Skeletal muscle cell (primary cell): ENCODE measurements at places on chromosomes 3 and 15.

DNA sequence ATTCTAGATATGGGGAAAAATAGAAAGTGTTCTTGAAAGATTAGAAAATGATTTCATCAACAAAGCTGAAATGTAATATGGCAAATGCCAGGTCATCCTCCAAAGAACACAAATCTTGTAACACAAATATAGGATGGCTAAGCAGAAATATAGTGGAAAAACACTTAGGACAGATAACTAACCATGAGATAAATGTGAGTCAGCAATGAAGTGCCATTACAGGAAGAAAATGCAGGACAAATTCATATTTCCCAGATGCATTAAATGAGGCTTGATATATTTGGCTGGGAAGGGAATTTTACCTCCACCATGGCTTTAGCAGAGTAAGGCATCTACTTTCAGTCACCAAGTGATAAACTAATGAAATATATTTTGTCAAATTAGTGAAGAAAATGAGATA lies 92.8 kb upstream of the SEMA6D start:
- DNase-seq: no peak

DNA sequence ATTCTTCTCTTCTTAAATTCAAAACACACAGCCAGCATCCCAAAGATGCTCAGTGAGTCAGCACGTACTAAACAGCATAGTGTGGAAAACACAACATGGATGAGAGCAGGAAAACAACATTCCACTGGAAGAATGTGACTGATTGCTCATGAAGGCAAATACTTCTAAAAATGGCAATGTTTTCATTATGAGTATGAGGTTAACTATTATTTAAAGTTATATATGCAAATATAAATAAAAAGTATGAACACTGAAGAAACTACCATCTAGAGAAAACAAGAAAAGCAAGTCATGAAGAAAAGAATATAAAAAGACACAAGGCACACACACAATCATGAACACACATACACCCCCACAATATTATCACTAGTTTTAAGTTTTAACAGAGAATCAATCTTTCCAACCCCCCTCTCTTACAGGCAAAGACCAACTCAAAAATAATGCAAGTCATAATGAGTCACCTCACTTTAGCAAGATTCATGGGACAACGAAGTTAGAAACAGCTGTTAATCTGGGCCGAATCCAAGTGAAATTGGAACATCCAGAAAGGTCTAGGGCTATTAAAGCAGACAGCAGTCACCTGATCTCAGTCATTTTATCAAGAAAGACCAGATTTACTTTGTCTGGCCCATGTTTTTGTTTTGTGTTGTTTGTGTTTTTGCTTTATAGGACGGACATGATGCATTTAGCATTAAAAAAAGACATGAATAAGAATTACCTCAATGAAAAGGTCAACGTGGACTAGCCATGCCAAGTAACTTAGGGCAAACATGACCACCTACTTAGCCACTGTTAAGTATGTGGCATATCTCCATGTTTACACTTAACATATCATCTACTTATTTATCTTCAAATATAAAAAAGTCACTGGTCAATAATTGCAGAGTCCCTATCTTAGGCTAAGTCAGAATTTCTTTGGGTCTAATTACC lies 18.1 kb downstream of the GBE1 start:
- DNase-seq: peak; percentile 96

DNA sequence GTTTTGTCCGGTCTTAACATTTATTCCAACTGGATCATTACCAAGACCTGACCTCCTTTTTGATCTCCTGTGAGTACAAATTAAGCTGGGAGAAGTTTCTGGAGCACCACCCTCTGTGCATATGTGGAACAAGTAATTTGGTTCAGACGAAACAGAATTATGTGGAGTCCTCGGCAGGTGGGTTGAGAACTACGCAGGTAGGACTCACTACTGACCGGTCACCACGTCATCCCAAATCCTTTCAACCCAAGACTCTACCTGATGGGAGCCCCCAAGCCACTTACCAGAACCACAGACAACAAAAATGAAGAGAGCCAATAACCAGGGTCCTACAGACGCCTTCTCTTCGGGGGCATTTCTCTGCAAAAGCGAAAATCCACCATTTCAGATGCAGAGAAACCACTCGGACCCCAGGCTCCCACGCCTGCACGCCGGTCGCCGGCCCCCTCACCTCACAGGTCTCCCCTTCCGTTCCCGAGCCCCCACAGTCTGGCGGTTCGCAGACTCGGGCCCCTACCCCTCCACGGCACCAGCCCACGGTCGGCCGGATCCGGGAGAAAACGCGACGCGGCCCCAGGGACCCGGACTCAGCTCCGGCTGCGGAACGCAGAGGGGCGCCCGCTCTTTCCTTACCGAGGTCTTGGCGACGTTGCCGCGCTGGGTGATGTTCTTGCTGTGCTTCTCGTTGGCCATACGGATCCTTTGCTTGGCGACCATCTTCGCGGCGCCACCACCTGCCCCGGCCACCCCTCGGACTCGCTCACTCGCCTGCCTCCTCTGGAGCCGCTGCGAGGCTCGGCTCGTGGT lies 674 bp downstream of the SERP1 start:
- DNase-seq: no peak

DNA sequence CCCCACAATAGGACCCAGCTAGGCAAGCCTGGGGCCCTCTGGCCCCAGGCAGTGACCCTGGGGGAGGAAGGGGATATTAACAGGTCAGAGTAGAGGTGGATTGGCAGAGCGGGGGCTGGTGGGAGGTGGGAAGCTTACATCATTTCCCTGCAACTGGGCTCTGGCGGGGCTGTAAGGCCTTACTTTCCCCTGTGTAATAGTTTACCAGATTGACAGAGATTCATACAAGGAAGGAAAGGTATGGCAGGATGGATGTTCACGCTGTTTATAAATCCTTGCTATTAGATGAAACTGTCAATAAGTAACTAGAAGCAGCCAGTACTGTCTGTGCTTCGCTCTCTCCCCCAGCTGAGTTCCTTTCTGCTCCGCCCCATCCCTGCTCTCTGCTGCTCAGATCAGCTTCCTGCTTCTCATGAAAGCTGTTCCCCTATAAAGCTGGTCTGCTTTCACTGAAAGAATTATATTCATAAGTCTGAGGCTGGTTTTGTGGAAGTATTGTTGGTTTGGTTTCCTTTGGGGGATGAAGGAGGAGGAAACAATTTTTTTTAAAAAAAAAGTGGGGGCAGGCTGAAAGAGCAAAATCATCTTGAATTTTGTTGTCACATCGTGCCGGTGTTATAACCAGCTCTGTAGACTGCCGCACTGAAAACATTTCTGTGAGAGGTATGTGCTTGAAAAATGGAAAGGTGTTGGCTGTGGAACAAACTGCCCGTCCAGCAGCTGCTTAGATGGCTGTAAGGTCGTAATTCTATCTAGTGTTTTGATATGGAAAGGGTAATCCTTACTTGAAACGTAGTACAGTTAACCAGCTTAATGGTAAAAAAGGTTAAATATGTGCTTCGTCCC lies 76.4 kb downstream of the BBX start:
- peak; percentile 25 for DNase-seq

DNA sequence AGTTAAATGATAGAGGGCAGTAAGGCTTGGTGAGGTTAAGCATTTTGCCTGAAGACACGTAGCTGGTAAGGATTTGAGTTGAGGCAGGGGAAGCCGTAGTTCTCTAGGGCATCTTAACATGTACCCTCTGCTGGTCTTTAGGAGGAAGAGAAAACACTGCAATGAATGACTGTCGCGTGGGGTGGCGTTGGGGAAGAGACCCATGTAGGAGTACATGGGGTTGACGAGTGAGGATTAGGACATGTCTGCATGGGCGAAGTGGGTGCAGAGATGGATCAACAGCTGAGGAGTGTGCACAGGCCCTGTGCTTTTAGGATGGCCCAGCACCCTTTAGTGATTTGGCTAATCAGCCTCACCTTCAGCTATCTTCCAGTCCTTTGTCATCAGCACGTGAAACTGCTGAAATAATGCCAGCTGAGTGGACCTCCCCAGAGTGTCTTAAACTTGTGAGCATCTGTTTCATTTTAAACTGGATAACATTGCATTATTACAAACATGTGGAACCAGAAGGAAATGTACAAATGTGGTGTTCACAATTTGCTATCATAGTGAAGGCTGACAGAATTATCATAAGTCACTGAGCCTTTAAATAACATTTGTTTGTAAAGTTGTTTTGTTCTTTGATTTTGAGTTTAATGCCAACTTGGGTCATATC lies 15.3 kb downstream of the P2RY14 start:
- DNase-seq: no peak

DNA sequence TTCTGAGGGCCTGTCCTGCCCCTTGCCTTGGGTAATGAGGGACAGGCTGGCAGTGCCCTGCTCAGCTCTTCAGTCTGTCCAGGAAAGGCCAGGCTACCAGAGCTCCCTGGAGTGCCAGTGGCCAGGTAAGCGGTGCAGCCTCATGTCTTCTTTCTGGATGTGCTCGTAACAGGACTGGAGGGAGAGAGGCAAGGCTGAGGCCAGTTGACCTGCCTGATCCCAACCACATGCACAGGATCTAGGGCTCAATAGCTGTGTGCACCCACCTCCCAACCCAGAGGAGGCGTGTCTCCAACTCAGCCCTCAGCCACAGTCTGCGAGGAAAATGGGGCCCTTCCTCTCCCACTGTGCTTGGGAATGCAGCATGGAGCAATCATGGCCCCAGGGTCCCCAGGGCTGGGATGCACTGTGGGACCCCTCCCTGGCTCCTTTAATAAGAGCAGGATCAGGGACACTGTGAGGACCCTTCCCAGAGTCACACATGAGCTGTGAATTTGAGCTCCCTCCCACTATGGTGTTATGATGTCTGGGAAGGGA lies 22.5 kb downstream of the ALS2CL start:
- DNase-seq: no peak

DNA sequence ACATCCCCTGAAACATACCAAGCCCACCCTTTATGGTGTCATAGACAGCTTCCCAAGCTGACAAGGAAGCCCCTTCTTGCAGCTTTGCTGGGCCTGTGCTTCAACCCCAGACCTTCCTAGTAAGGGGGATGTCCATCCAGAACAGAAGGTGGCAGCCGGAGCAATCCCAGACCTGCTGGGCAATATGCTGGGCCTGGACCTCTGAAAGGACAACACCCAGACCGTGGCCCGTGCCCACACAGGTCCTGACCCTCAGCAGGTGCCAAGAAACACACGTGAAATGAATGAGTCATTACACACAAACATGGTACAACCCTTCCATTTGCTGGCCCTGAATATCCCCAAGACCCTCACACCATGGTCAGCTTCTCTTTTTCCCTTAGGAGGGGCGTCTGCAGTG lies 19.8 kb upstream of the VILL start:
- DNase-seq: no peak

DNA sequence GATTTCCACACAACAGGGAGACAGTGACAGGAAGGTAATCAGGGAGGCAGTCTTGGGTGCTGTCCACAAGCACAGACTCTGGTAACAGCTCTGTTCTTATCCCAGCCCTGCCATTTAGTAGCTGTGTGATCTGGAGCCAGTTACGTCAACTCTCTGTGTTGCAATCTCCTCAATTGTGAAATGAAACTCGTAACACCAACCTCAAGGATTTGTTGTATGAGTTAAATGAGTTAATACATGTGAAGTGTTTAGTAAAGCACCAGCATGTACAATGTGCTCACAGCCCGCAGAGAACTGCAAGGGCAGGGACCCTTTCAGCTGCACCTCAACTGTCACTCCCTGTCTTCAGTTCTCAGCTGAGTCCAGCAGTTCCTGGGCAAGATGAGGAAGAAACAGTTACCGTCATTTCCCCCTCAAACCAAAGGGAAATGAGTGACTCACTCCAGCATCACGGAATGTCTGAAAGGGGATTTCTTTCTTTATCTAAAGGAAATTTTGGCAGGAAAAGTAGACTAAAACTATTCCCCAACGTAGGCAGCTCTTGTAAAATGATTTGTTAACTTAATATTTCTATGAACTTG lies 39.9 kb upstream of the MB21D2 start:
- DNase-seq: peak; percentile 95
